NCI-H2081 (cell line): ENCODE measurements at places on chromosomes 11 and 22.

GRCh38 chr11:117200813-117201657 lies 1.9 kb downstream of the TAGLN start:
- no peak for DNase-seq

GRCh38 chr11:118171269-118172062 lies 5.0 kb downstream of the SCN2B start:
- peak; percentile 61 for DNase-seq

DNA sequence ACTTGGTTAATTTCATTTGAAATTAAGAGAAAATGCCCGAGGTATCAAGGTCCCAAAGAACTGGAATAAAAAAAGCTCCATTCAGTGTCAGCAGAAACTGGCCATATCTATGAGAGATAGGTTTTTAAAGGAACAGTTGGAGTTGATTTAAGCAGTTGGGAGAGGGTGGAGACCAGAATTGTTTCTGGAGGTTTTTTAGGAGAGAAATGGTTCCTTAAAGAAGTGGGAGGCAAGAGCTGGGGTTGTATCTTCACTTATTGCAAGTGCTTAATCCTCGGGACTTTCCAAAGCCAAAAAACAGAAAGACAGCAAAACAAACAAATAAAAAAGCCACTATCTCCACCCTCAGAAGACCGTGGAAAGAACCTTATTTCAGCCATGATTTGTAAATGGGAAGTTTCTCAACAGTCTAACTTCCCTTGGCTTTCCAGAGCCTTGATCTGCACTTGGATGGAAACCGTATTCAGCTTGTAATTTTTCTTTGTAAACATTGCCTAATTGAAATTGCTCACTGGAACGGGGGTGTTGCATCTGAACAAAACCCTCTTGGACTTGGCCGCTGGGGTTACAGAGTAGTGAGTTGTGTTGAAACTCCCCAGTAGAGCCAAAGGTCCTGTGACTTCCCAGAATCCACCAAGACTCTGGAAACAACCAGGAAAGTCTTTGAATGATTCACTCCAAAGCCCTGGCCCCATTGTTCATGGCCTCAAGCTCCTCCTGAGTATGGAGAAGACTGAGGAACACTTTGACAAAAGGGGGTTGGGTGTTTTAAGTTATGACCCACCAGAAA lies 115.6 kb downstream of the SLC1A2 start:
- DNase-seq = no peak

GRCh38 chr22:21719024-21719423 lies 16.6 kb downstream of the YPEL1 start:
- no peak for DNase-seq

DNA sequence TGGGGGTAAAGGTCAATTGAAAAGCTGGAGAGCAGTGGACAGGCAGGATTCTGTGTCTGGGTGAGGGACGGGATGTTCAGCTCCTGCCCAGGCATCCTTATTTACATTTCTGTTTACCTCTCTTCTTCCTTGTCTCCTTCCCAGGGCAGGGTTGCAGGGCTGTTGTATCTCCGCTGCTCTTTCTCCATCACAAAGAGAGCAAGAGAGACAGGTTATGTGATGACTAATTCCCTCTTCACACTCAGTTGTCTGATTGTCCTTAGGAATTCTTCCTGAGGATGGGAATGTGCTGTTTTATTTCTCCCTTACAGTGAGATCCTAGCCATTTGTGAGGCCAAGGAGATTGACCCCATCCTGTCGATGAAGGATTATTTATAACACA lies 104.9 kb downstream of the VPREB1 start:
- no peak for DNase-seq
